ENCODE measurements at places on chromosomes 2 and 18.
A peak's percentile ranks its signal among the peaks of the same experiment; 100 is the strongest.

DNA sequence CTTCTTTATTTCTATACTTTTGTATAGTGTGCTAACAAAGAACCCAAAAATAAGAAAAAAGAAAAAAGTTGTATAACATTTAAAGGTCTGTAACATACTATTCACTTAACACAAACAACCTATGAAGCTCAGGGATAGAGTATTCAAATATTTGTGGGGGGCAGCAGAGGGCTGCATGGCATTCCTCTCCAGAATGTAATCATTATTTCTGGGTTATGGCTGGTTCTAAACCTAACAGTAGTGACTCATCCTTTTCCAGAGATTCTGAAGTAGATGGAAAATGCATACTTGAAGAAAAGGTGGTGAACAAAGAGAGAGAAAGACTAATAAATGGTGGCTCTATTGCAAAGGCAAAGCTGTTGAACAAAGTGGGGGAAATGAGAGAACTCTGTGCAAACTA lies 249.4 kb downstream of the NRXN1 start:
- no peaks in the 10 kb centered on the region for H3K4me1 ChIP-seq
- H3K36me3 ChIP-seq: no peaks in the 10 kb centered on the region
- no peak overlapping the region for H3K4me3 ChIP-seq
- no peaks in the 10 kb centered on the region for H3K27me3 ChIP-seq
- DNase-seq: no peak
- no peak overlapping the region for H3K27ac ChIP-seq

DNA sequence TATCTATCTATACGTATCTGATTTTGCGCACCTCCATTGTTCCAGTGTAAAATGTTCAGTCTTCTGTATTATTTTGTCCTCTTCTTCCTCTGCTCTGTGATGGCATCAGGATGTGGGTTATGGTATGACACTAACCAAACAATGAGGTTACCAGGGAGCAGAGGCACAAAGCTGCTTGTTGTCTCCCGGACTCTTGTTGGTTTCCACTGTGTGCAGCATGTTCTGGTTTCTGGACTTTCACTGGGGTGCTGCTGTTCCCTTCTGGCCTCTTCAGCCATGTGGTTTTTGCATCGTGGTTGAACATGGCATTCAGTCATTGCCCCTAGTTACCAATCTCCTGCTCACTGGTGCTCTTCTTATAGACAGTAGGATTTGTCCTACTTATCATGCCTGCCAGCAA lies 665.9 kb downstream of the CBLN2 start:
- no peaks in the 10 kb centered on the region for H3K4me1 ChIP-seq
- H3K27me3 ChIP-seq: no peaks in the 10 kb centered on the region
- no peak overlapping the region for H3K4me3 ChIP-seq
- DNase-seq: no peak
- no peak overlapping the region for H3K27ac ChIP-seq

DNA sequence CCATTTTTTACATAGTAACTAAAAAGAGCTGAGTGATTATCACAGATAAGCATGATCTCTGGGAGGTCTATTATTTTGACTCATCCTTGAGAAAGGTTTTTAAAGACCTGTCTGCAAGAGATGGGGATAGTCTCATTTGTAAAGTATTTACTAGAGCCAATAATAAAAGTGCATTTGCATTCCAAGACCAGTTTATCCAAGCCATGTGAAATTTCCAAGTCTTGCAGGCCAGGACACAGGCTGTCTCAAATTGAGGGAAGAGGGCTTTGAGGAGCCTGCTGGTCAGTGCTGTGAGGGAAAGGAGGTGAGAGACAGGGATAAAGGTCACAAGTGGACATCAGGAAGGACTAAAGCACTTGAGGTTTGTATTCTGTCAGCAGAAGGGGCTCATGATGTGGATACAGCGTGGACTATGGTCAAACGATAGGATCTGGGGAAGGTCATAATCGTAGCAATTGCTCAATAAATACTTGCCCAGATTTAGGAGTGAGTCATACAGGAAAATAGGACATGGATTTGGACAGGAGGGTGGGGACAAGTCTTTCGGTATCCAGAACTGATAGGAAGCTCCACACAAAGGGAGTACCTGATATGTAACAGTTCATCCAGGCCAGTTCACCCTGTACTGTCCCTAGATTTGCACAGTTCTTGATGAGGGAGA lies 6.6 kb upstream of the CDH2 start:
- peaks cover 2% of the 10 kb centered on the region for H3K4me1 ChIP-seq
- H3K4me3 ChIP-seq: no peak overlapping the region
- DNase-seq: no peak
- H3K27ac ChIP-seq: no peak overlapping the region
- no peaks in the 10 kb centered on the region for H3K36me3 ChIP-seq

DNA sequence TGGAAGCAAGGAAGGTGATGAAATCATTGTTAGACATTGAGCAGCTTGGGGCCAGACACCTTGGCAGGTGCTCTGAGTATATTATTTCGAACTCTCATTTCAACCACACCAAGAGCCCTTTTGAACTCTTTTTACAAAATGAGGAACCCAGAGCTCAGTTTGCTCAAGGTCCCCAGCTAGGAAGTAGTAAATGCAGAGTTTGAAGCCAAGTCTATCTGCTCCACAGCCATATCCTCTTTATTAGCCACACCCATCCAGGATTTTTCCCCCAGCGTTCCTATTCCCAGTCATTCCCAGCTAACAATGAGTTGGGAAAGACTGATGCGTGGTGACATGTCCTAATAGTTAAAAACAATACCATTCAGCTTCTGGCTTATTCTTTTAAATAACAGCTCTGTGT lies 40.2 kb downstream of the SEMA4F start:
- no peaks in the 10 kb centered on the region for H3K27me3 ChIP-seq
- H3K36me3 ChIP-seq: no peaks in the 10 kb centered on the region
- no peak overlapping the region for H3K27ac ChIP-seq
- no peak for DNase-seq
- no peaks in the 10 kb centered on the region for H3K4me1 ChIP-seq

DNA sequence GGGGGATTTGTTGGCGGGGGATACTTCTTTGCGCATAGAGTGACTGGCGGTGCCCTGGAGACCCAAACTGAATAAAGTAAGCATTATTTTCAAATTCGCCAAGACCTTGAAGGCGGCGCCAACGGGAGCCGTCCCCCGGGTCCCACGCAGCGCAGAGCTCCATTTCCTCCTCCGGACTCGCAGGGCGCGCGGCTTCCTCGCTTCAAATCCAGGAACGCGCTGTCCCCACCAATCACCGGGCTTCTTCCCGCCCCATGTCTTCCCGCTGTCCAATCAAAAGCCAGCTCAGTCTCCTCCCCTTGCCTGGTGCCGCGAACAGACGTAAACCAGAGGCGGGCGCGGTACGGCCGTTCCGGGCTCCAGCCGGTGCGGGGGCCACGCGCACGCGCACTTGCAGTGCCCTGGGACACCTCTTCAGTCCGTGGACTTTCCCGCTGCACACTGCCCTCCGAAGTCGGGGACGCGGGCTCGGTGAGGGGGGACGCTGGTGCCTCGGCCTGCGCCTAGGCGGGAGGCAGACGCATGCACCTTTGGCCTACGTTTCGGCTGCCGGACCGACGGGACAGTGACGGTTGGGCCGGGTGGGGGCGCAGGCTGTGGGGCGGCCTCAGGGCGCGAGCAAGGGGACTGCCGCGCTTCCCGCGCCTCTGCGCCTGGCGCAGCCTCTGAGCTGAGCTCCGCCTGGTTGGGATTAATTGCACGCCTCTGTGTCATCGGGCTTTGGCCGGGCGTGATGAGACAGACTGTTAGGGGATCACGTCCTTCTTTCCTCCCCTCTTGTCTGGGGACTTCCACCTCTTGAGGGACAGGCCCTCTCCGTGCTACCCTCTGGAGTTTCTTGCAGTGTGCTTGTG lies at the start of gene CEP192:
Gene CEP192, plus strand, starts transcription at position 396 of the 854 bp plus-strand sequence. CDS start 8,063 bp downstream, outside the sequence.
- H3K4me3 ChIP-seq: peak within 1 kb of the TSS; percentile 81
- peak within 1 kb of the TSS; percentile 97 for H3K27ac ChIP-seq
- peak; percentile 99 for DNase-seq
- H3K36me3 ChIP-seq: peaks cover 6% of the 10 kb centered on the region

DNA sequence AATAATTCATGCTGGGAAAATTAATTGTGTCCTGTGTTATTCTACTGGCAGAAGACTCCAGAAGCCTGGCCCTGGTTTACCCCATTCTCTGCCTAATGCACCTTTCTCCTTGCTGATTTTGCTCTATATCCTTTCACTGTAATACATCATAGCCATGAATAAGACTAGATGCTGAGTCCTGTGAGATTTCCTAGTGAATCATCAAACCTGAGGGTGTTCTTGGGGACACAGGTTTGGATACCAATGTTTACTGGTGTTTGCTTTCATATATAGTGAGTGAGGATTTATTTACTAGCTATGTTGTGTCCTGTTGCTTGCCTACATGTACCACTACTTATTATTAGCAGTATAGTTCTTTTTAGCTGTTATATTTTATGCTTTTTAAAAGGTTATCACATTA lies 6.5 kb downstream of the METTL5 start:
- no peak for DNase-seq
- H3K36me3 ChIP-seq: peaks cover 73% of the 10 kb centered on the region
- peaks cover 46% of the 10 kb centered on the region for H3K4me1 ChIP-seq
- H3K27me3 ChIP-seq: no peaks in the 10 kb centered on the region
- no peak overlapping the region for H3K4me3 ChIP-seq

DNA sequence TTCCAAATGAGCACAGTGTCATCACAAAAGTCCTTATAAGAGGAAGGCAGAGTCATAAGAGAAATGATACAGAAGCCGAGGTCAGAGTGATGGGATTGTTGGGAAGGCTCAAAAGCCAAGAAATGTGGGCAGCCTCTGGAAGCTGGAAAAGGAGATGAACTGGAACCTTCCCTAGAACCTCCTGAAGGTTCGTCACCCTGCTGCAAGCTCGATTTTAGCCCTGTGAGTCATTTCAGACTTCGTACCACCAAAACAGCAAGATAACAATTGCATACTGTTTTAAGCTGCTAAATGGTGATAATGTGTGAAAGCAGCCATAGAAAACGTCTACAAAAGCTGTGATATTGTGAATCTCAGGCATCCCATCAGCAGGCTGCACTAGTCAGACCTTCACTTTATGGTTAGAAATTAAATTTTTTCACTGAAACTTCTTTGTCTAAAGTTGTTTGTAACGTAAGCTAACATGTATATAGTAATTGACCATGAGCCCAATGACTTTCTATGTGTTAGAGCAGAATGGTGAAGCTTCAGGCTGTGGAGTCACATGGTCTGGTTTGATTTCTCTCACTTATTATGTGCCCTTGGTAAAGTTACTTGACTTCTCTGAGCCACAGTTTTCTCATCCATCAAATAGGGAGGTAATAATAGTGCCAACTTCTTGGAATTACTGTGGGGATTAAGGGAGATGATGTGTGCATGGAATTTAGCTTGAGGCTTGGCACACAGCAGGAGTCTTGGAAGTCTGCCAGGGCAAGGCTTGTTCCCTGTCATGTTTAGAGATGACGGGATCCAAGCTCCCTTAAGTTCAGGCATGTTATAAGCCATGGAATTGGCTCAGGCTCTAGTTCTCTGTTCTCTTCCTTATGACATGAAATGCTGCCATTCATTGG lies 132.0 kb upstream of the CCDC195 start:
- no peak overlapping the region for H3K27ac ChIP-seq
- no peaks in the 10 kb centered on the region for H3K4me1 ChIP-seq
- H3K36me3 ChIP-seq: peaks cover 7% of the 10 kb centered on the region
- DNase-seq: peak; percentile 76
- H3K4me3 ChIP-seq: no peak overlapping the region
- H3K27me3 ChIP-seq: no peaks in the 10 kb centered on the region

GRCh38 chr2:223457301-223457700 lies 144.9 kb downstream of the SCG2 start:
- no peak overlapping the region for H3K4me3 ChIP-seq
- no peak overlapping the region for H3K27ac ChIP-seq

GRCh38 chr2:46283693-46284092 lies 13.5 kb upstream of the EPAS1 start:
- H3K4me1 ChIP-seq: no peaks in the 10 kb centered on the region
- no peak for DNase-seq
- H3K36me3 ChIP-seq: no peaks in the 10 kb centered on the region
- H3K4me3 ChIP-seq: no peak overlapping the region
- H3K27ac ChIP-seq: no peak overlapping the region

- H3K4me1 ChIP-seq: peaks cover 28% of the 10 kb centered on the region
- H3K36me3 ChIP-seq: peaks cover 28% of the 10 kb centered on the region
- H3K4me3 ChIP-seq: peak overlapping the region; percentile 6
- H3K27ac ChIP-seq: peak overlapping the region; percentile 85
Observed at GRCh38 chr2:25294573-25295462, 46.9 kb downstream of the DNMT3A start.

DNA sequence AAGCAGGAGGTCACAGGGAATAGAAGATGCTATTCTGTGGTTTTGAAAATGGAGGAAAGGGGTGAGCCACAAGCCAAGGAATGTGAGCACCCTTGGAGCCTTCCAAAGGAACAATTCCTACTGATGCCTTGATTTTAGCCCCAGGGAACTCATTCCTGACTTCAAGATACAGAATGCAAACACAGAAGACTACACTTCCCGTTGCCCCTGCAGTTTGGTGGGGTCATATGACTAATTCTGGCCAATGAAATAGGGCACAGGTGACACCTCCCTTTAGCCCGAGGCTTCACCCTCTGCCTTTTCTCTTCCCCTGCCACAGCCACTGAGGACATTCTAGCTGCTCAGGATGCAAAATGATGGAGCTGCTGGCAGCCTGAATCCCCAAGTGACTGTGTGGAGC lies 126.1 kb downstream of the INHBB start:
- H3K4me1 ChIP-seq: peaks cover 48% of the 10 kb centered on the region
- H3K36me3 ChIP-seq: no peaks in the 10 kb centered on the region
- no peak overlapping the region for H3K4me3 ChIP-seq
- no peak for DNase-seq

DNA sequence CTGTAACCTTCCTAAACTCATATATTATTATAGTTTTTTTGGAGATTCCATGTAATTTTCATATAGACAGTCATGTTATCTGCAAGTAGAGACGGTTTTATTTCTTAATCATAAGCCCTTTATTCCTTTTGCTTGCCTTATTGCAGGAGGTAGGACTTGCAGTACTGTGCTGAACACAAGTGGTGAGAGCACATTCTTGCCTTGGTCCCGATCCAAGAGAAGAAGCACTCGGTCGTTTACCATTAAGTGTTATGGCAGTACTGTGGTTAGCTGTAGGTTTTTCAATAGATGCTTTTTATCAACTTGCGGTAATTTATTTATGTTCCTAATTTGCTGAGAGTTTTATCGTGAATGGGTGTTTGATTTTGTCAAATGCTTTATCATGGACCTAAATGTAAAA lies 305.7 kb downstream of the DYSF start:
- H3K27me3 ChIP-seq: no peaks in the 10 kb centered on the region
- H3K4me1 ChIP-seq: no peaks in the 10 kb centered on the region
- no peak overlapping the region for H3K4me3 ChIP-seq
- no peaks in the 10 kb centered on the region for H3K36me3 ChIP-seq
- H3K27ac ChIP-seq: no peak overlapping the region

GRCh38 chr18:3885209-3885792 lies 435.3 kb downstream of the TGIF1 start:
- no peaks in the 10 kb centered on the region for H3K36me3 ChIP-seq
- no peaks in the 10 kb centered on the region for H3K27me3 ChIP-seq
- no peak overlapping the region for H3K4me3 ChIP-seq
- H3K4me1 ChIP-seq: peaks cover 6% of the 10 kb centered on the region

GRCh38 chr2:72819501-72819900 lies 6.3 kb downstream of the EXOC6B start:
- no peak overlapping the region for H3K4me3 ChIP-seq
- DNase-seq: no peak
- H3K36me3 ChIP-seq: no peaks in the 10 kb centered on the region
- H3K27ac ChIP-seq: no peak overlapping the region
- H3K27me3 ChIP-seq: no peaks in the 10 kb centered on the region

GRCh38 chr2:120720746-120721375 lies 14.8 kb upstream of the GLI2 start:
- H3K27me3 ChIP-seq: peaks cover 3% of the 10 kb centered on the region
- H3K27ac ChIP-seq: no peak overlapping the region
- no peak overlapping the region for H3K4me3 ChIP-seq
- peak; percentile 18 for DNase-seq
